ENCODE measurements at places on chromosomes 5 and 9.
A peak's percentile ranks its signal among the peaks of the same experiment; 100 is the strongest.

DNA sequence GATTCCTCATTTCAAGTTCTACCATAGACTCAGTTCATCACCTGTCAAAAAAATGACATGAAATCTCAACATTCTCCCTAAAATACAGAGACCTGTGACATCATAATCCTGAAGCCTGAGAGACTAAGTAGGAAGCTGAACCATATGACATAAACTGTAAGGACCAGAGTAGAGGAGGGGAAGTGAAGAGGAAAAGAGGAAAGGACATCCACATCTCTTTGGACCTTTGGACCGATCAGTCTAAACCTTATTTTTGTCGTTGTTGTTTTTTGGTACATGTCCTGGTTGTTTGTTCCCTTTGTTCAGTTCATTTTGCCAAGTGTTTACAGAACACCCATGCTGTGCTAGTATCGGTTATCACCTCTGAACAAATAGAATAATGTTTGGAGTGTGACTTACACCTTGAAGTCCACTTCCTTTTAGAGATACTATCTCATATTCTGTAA, 41.9 kb downstream of the LURAP1L start:
- no peak for DNase-seq

- no peak for DNase-seq
These were observed 1.3 kb downstream of the CDO1 start for GRCh38 chr5:115815006-115815692.

- peak; percentile 53 for DNase-seq
These were observed 6.5 kb upstream of the TBC1D9B start for GRCh38 chr5:179914032-179914755.

DNA sequence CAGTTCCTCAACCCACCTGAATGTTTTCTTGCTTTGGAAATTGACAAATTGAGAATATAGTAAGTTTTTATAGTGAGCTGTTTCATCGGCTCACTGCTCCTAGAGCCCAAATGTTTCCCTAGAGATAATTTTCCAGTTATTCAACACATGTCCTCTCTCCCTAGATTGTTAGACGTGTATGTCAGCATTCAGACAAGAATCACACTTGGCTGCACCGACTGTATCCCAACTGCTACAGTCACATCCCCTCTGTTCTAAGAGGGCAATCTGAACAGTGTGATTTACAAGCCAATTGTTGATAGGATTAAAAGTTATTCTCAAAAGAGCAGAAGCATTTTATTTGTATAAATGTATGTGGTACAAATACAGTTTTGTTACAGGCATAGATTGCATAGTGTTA, 93.9 kb downstream of the MAMDC2 start:
- DNase-seq = no peak

- peak; percentile 85 for DNase-seq
These were observed 3.5 kb upstream of the PDLIM7 start for GRCh38 chr5:177500685-177501522.

Measured in IMR-90 (cell line).